Epithelial cell of proximal tubule (primary cell): ENCODE measurements at places on chromosomes 3 and 15. TPM values are rescaled to one million over a fixed set of nuclear protein-coding genes. Genes with fewer than 3 reads are reported as not detected.

Gene SLC28A1
- total RNA-seq: not detected in 2 replicates

Gene ASB14
- not detected in 2 replicates for total RNA-seq

Gene EPHA3
- total RNA-seq: 0.06 TPM in 1 of 2 replicates, not detected in the other

Gene IL17RB
- total RNA-seq: 1.7 and 2.5 TPM in 2 replicates

Gene INTS14
- total RNA-seq: 40.9 and 41.6 TPM in 2 replicates

Gene APEH
- 126 and 199 TPM in 2 replicates for total RNA-seq

Gene GRIP2
- under 0.01 TPM in 1 of 2 replicates, not detected in the other for total RNA-seq

Gene NUP210
- 40.1 and 56.9 TPM in 2 replicates for total RNA-seq

Gene TMEM108
- 1.4 and 1.7 TPM in 2 replicates for total RNA-seq

Gene PIERCE2
- total RNA-seq: 1.4 and 3.3 TPM in 2 replicates

Gene CPN2
- not detected in 2 replicates for total RNA-seq

Gene CAMP
- not detected in 2 replicates for total RNA-seq
